ENCODE measurements at places on chromosomes 13 and 19. TPM values are rescaled to one million over a fixed set of nuclear protein-coding genes. Genes with fewer than 3 reads are reported as not detected.
A peak's percentile ranks its signal among the peaks of the same experiment; 100 is the strongest.

MPV17L2 gene
- total RNA-seq = 8.2 TPM

- no peak for DNase-seq
These were observed 31.5 kb downstream of the ERCC5 start for GRCh38 chr13:102877303-102877702.

- no peak for DNase-seq
These were observed 333.2 kb downstream of the DNAJC15 start for GRCh38 chr13:43356567-43356966.

DNA sequence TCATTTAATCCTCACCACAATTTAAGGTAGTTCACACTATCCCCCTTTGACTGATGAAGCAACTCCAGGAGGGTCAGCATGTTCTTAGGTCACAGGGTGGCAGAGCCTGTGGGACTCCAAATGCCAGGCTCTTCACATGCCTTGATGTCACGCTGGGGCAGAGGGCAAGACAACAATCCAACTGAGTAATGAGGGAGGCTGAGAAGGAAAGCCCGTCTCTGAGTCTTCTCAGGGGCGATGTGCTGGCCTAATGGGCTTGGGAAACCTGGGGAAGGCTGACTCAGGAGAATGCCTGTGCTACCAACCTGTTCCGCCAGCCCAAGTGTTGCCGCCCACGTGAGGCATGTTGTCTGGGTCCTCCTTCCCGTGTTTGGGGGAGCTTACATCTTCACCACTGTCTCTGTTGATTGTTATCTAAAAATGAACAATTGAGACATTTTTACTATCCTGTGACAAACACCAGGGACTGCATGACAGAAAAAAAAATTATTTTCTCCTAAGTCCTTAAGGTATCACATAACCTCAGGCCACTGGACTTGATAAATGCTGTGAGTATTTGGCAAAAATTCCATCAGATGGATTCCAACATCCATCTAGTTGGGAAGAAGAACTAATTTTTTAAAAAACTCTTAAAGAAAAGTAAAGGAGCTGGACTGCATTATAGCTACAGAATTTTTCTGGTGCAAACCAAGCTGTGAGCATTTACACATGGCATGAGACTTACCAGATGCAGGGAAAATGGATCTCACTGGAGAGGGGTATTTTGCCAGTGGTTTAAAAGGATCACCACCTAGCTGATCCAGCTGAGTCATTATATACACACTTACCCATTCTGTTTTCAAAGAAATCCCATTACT, 157.5 kb downstream of the RGCC start:
- DNase-seq = peak; percentile 53

DNA sequence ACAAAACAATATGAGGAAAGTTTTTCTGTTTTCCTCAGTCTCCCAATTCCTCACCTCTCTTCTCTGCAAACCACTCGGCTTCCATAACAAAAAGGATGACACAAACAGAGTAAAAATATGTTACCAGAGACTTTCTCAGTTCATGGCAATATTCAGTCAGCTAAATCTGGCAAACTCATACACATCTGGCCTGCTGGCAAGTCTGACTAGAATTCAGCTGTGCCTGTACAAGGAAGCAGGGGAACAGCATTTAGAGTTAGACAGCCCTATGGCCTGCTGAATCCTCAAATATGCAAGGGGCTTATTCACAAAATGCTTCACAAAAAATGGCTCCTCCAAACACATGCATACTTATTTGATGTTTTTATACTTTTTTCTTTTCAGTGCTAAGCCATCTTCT, 227.8 kb downstream of the ENOX1 start:
- DNase-seq = no peak

LGI4 gene
- total RNA-seq = 2.0 TPM

UCHL3 gene
- 30.5 TPM for total RNA-seq

CYP2B6 gene
- total RNA-seq = not detected

ZNF772 gene
- 14.0 TPM for total RNA-seq

DNA sequence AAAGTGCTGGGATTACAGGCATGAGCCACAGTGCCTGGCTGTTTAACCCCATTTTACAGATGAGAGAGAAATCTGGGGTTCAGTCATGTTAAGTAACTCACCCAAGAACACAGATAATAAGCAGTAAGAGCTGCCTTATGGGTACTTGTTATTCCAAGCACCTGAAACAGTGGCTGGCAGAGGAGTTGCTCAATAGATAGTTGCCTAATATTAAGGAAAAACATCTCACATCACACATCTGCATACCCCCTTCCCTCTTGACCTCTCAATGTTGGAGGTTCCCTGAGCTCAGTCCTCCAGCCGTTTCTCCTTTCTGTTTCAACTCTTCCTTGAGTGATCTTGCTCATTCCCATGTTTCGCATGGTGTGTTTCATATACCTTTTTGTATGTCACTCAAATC, 401.9 kb downstream of the KLF12 start:
- no peak for DNase-seq

ELSPBP1 gene
- total RNA-seq = not detected

DNA sequence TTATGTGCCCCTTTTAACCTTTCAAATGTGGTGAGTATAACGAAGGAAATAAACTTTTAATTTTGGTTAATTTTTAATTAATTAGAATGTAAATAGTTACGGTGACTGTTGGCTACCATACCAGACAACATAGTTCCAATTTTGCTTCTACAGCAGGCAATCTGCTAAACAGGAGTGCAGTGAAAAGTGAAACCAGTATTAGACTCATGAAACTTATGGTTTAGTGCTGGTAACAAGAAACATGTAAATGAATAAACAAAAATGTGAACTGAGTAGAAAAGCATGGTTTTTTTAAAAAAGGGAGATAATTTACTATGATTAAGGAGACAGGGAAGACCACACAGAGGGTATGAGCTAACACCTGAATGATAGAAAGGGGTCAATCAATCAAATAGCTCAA, 478.4 kb downstream of the PCDH9 start:
- no peak for DNase-seq

SGCG gene
- 12.9 TPM for total RNA-seq

DNA sequence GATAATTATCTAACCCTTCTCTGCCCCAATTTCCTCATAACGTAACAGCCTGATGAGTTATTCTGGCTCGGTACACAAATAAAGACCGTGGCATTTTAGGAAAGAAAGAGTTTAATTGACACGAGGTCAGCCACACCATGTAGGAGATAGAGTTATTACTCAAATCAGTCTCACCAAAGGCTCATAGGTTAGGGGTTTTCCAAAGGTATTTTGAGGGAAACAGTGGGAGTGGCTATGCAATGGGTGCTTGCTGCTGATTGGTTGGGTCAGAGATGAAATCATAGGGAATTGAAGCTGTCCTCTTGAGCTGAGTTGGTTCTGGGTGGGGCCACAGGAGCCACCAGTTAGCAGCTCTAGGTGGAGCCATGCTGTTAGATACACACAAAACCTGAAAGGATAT, 137.5 kb downstream of the FREM2 start:
- DNase-seq = no peak

DNA sequence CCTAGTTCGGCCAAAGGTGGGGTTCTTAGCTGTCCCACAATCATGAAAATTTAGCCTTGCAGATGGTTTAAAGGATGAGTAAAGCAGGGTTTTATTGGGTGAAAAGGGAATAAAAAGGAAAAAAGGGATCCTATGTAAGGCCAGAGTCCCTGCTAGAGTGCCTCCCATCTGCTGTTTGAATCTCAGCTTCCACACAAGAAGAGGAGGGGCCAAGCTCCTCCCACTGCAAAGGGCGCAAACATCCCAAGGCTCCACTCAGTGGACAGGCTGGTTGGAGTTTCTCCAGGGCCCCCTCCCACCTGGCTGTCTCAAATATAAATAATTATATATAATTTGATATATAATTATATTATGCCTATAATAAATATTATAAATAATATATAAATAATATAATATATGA, 1272.1 kb upstream of the PCDH20 start:
- no peak for DNase-seq

DNA sequence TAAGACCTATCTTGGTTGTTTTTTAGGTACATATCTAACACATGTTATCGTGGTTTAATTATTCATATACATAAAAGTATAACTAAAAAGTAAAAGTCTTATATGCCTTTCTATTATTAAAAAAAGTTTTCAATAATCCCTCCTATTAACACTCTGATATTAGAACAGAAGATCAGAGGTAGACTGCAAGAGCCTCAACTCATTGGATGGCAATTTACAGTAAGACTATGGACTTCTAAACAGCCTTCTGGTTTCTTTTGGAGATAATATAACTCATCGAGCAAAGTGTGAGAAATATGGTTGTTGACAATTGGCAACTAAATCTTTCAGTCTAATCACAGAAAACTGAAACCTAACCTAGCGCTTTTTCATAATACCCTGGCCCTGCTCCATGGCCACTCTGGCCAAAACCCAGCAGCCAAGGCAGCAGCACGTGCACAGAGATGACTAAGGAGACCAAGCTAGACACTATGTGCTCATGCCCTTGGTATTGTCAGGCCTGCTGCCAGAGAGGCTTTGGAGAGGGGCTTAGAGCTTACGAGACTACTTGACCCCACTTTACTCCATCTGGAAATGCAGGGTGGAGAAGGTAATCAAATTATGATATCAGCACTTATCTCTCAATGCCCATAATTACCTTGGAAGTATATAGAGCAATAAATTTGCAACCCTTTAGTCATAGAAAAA, 40.6 kb upstream of the EEF1AKMT1 start:
- peak; percentile 27 for DNase-seq

DNA sequence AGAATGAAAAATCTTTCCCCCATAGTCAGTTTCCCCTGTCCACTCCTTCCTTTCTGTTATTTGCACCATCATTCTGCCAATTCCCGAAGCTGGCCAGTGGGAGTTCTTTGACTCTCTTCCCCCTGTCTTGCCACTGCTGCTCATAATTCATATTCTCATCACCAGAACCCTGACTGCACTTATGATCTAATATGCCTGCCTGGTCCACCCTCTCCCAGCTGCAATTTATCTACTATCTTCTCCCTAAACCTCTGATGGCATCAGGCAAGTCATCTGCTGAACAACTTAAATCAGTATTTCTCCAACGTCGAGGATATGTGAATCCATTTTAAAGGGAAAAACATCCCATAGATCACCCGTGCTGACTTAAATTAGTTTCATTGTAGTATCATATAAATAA, 458.0 kb upstream of the GPC6 start:
- DNase-seq = no peak

DNA sequence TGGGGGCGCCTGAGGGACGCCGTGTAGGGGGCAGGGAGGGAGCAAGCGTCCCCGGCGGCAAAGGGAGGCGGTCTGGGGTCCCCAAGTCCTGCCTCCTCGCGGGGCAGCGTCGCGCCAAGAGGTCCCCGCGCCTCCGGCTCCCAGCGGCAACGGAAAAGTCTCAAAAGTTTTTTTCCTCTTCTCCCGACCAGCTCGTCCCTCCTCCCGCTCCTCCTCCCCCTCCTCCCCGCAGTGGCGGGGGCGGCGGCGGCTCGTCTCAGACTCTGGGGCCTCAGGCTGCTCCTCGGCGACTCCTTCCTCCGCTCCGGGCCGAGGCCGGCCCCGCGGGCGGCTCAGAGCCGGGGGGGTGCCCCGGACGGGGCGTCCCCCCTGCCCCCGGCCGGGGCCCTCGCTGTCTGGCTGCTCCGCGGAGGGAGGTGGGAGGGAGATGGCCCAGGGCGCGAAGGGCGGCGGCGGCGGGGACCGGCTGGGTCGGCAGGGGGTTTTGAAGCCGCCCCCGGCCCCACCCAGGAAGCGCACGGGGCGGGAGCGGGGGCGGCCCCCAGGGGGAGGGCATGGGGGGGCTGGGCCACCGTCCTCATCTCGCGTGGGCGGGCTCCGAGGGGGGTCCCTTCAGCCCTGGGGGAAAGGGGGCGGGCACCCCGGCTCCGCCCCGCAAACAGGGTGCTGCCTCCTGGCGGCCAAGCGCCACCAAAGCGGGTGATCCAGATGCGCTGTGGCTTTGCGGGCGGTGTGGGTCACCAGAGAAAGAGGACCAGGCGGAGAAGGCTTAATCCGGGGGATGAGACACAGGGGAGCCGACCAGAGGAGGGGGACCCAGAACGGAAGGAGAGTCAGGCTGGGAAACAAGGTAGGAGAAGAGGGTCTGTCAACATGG, at the start of gene TGFB1:
Gene TGFB1 (minus strand): TSS at position 457 of the 877 bp plus-strand sequence. CDS start 878 bp downstream, outside the sequence.
- peak; percentile 77 for DNase-seq

DNA sequence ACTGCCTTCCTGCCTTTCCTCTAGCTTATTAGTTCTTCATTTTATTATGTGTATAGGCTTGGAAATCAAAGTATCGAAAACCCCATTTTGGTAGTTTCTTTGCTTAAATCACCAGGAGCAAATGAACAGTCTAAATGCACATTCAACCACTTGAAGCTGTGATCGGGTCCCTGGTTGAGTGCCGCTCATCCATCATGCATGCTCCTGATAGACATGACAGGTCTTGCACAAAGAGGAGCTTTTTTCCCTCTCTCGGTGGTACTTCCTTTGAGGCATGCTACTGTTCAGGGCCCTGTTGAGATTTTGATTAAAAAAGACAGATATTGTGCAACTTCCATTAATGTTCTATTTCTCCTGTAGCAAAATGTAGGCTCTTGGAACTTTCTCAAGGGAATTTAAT, 185.8 kb downstream of the OLFM4 start:
- no peak for DNase-seq

GRCh38 chr19:21463449-21464105, 41.8 kb upstream of the ZNF429 start:
- DNase-seq = no peak

GRCh38 chr19:17997969-17998826, 9.8 kb upstream of the ARRDC2 start:
- no peak for DNase-seq

SPACA6 gene
- 88.1 TPM for total RNA-seq

ZNF222 gene
- 7.6 TPM for total RNA-seq

DNA sequence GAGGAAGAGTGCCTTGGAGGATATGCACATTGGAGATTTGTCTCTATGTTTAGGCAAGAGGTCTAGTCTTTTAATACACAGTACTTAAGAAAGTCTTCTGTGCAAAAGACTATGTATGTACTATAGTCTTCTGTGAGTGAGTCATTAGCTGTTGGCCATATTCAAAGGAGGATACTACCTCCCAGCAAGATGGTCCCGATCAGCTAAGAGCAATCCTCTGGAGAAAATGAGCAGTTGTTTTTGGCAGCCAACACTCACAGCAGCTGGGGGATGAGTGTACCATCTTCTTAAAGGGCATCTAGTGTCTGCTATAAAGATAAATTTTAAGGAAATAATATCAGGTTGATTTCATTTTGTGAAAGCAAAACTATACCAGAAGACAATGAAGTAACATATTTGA, 487.8 kb downstream of the KCTD12 start:
- DNase-seq = no peak

DNA sequence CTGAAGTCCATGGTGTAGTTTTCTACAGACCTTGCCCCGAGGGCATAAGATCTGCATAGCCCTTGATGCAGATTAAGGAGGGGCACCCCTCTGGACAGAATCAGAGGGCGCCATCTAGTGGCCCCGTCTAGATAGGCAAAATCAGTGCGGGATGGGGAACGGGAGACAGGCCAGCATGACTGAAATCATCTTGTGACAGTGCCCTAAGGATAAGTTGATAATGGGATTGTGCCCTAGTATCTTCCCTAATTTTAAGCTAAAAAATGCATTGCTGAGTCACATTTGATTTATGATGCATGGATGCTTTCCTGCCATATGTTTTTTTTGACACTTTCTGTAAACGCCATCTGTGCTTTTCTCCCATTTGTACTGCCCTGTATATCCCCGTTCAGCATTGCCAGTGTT, 19.0 kb upstream of the GPI start:
- no peak for DNase-seq

- peak; percentile 78 for DNase-seq
These were observed 32.8 kb downstream of the TMEM161A start for GRCh38 chr19:19105365-19106055.

- no peak for DNase-seq
These were observed 11.1 kb upstream of the OLFM4 start for GRCh38 chr13:53017433-53017970.

ZSCAN4 gene
- total RNA-seq = not detected
